ENCODE measurements at places on chromosomes 7 and 10. TPM values are rescaled to one million over a fixed set of nuclear protein-coding genes. Genes with fewer than 3 reads are reported as not detected.

GRM8 gene
- not detected for total RNA-seq

GCK gene
- not detected for total RNA-seq

LIPJ gene
- total RNA-seq: not detected

NEURL1 gene
- 4.8 TPM for total RNA-seq

WDR37 gene
- 10.9 TPM for total RNA-seq

ZNF804B gene
- not detected for total RNA-seq

NODAL gene
- total RNA-seq: not detected

DNA sequence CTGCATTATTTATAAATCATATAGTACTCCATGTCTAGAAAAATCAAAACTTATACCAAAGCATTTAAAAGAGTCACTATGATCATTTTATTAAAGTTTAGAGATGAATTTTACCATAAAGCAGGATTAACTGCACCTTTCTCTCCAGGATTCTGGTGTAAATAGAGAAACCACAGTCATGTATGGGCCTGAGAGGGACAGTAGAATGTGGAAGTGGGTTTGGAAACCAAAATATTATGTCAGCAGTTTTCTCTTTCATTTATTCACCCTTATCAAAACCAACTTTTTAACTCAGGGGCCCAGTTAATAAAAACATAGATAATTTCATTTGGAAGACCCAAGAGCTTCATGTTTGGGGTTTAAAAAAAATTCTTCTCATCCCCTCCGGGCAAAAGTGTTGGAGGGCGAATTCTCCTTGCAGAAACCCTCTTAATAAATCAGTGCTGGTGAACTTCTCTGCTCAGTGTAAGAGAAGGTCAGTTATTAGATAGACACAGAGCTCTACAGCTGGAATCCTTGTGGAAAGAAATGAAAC is 266.2 kb downstream of the CREB5 start:
- DNase-seq: no peak

DNA sequence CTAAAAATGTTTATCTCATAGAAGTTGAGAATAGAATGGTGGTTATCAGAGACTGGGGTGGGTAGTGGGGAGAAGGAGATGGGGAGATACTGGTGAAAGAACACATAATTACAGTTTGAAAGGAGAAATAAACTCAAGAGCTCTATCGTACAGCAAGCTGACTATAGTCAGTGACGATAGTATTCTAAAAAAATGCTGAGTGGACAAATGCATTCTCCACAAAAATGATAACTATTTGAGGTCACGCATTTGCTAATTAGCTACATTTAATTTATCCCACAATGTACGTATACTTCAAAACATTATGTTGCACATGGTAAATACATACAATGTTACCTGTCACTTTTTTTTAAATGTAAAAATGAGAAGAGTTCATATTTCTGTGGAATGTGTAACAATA is 507.7 kb downstream of the CALN1 start:
- DNase-seq: no peak

GRCh38 chr10:24993237-24993958 is 22.6 kb downstream of the ENKUR start:
- no peak for DNase-seq

DNA sequence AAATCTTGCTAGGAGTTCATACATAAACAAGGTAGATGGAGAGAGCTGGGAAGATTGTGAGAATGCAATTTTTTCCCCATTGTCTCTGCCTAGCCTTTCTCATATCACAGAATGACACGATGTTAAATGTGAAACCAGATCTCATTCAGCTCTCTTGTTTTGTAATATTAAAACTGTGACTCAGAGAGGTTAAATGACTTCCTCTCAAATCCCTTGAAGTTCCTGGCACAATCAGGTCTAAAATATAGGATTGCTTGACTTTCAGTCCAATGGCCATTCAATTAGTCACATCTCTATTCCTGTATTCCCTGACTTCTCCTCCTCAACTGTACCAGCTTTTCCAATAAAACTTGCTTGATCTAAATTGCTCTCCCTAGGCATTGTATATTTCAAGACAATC is 3.1 kb downstream of the ANKRD22 start:
- peak; percentile 83 for DNase-seq

- DNase-seq: no peak
These were observed 7.1 kb upstream of the ANK3 start for GRCh38 chr10:60396766-60397165.

DNA sequence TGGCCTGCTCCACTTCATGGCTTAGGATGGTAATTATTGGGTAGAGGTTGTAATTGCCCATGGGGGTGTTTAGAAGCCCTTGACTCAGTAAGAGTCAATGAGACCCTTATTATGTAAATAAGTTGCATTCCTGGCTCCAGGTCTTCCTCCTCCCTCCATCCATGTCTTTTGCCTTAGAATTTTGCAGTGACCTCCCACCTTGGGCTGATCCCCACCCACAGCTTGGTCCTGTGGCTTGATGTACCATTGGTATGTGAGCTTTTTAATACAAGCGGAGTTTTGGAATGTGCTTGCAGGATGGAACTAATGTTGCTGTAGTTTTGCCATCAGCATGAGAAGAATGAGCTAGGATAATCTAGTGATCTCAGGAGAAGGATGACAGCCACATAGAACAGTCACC is 73.2 kb upstream of the DGKI start:
- DNase-seq: no peak

DNA sequence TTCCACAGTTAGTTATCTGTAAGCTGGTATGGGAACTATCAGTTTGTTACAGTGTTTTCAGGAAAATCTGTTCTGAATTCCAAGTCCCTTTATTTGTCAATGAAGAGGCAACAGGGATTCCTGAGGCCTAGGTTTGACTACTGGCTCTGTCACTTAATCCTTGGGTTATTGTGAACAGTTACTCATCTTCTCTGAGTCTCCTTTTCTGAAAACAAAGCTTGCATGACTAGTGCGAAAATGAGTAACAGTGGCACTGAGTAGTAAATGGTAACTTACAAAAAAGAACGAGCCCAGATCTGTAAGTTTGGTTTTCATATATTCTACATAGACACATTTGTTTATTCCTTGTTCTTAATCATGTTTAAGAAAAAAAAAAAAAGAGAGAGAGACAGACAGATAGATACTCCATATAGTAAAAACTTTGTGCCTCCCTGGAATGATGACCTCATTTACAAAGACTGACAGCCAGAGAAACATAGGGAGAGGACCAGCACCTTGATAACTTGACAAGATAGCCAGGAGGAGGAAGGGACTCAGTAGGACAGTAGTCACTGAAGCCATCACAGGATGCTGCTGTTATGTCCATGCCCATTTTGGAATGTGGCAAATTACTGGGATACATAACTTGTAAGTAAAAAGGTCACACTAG is 1.9 kb downstream of the MRPS33 start:
- no peak for DNase-seq

GRCh38 chr7:35026150-35026549 is 11.1 kb downstream of the DPY19L1 start:
- no peak for DNase-seq

DNA sequence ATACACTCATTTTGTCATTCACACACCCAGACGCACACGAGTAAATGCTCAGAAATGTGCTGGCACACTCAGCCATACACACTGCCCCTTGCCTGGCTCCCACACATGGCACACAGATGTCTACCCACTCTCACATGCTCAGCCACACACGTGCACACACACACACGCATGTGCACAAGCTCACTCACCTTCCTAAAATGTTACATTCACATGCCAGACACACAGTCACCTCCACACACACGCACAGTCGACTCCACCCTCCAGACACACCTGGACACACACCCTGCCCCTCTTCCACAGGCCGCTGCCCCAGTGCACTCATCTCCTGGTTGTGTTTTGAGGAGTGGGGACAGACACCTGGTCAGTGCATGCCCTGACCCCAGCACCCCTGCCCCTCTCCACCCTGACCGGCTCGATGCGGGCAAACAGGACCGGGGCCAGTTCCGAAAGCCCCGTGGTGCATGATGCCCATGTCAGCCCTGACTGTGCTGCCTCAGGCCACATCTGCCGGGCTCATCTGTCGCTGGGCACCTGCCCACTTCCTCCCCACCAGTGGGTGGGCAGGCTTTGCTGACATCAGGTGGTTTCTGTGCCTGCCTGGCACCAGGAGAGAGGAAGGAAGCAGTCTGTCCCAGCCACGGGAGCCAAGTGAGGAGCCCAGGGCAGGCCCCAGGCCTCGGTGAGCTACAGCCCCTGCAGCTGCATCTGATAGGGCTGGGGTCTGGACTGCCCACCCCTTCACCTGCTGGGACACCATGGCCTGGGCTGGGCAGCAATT is 84.9 kb upstream of the ZNF716 start:
- no peak for DNase-seq

DNA sequence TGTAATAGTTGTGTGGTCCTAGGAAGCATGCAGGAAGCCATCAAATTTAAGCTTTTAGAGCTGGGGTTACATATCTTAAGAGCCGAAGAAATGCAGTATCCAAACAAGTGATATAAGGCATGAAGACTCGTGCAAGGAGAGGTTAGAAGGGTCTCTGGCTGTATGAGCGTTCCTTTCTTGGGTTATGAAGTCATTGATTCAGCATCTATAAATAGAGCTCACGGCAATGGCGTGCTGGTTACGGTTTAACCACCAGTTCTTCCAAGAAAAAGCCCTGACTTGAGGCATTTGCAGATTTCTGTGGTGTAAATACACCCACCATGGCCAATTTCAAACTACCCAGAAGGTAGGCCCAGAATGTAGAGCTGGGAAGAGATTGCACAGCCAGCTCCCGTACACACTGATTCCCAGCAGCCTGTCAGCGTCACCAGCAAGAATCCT is 72.0 kb upstream of the KAT6B start:
- DNase-seq: no peak

GRCh38 chr10:122254831-122255230 is 16.3 kb upstream of the BTBD16 start:
- DNase-seq: no peak

- DNase-seq: no peak
These were observed 73.2 kb downstream of the PDGFA start for GRCh38 chr7:446289-446935.

DNA sequence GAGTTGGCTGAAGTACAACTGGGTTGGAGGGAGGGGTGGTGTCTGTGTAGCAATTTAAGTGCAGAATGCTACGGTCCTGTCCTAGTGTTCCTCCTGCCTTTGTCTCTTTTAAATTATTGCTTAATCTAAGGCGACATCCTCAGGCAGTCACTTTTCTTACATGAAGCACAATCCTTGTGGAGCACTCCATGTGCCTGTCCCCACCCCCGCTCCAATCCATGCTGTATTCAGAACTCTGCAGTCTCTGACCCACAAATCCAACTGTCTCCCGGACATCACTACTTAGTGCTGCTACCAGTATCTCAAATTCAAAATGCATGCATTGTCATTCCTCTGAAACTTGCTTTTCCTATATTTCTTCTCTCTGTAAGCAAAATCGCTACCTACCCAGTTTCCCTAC is 91.4 kb upstream of the FAM133B start:
- DNase-seq: no peak

GRCh38 chr7:134669845-134670373 is 23.3 kb downstream of the BPGM start:
- DNase-seq: peak; percentile 69

DNA sequence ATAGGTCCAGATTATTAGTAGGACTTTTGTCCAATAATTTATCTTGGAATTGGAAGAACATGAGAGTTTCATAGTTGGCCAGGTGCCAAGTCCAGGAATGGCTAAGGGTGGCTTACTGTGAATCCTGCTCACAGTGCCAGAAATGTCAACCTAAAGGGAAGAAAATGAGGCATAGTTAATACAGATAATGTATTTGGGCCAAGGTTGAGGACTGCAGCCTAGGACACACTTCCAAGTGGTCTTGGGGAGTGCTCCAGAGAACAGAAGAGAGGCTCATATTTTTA is 78.2 kb downstream of the MAPK8 start:
- DNase-seq: no peak

DNA sequence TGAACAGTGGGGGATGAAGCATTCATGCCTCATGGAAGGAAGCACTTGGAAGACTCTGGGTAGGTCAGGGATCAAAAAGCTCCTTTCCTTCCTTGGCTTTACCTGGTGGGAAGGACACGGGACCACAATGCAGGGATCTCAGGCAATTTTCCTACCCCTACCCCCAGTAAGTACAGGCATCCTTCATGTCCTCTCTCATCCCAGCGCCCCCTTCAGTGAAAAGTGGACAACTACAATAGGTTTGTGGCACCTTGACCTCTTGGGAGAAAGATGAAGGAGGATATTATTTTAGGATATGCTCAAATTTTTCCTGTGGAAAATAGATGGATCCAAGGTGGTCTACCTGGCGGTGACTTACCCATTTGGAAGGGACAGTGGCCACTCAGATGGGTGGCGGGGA is 16.5 kb downstream of the AFAP1L2 start:
- DNase-seq: no peak

DNA sequence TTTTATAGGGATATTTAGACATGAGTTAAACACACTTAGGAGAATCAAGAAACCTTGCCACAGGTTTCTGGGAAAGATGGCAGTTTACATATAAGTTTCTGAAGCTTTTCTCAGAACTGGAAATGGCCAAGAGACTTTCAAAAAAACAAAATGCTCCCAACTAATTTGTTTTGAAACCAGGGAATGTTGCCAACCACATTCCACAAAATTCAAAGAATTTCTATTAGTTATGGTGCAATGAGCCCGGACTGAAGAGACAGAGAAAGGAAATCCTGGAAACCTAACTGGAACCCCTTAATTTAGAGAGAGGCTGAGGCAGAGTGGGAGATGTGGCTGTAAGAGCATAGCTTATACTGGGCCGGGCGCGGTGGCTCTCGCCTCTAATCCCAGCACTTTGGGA is 128.5 kb downstream of the PTEN start:
- DNase-seq: no peak
